Peyer's patch (tissue), 4 donors: ENCODE measurements at places on chromosomes 5 and 9.

DNA sequence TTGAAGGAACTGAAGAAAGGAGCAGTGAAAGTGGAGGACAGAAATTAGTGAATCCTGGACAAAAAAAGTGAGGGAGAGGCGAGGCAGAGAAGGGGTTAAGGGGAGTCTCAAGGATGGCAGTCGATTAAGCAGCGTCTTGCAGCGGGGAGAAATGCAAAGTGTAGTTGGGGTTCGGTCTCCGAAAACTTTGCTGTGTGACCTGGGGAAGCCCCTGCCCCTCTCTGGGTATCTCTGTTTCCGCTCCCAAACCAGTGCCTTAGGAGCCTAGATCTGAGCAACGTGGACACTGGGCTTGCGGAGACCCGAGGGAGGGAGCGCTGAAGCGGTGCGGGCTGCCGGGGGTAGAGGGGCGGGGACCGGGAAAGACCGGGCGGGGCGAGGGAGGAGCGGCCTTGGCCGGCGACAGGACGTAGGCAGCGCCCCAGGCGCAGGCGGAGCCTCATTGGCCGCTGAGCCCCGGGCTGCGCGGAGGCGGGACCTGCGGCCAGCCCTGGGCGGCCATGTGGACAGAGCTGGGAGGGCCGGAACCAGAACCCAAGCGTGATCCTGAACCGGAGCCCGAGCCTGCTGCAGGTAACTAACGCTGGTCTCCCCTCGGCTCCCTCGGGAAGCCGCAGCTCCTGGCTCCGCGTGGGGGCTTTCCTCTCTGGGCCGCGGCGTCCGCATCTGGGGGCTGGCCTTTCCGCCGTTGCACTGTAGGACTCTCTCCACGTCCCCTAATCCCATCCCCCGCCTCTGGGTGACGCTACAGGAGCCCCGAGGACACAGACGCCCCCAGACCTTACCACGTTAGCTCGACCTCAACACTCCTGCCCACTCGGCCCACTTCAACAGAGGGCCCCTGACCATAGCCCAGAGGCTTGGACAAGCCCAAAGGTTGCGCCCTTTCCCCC, at the start of gene ALDH1B1:
Gene ALDH1B1 (plus strand): TSS at position 468 of the 893 bp plus-strand sequence. CDS start 3,047 bp downstream, outside the sequence.
- DNase-seq: peak; percentile 93
- H3K4me3 ChIP-seq: peak within 1 kb of the TSS; percentile 70
- H3K4me1 ChIP-seq: no peaks in the 10 kb centered on the region
- peak within 1 kb of the TSS; percentile 74 for H3K27ac ChIP-seq

DNA sequence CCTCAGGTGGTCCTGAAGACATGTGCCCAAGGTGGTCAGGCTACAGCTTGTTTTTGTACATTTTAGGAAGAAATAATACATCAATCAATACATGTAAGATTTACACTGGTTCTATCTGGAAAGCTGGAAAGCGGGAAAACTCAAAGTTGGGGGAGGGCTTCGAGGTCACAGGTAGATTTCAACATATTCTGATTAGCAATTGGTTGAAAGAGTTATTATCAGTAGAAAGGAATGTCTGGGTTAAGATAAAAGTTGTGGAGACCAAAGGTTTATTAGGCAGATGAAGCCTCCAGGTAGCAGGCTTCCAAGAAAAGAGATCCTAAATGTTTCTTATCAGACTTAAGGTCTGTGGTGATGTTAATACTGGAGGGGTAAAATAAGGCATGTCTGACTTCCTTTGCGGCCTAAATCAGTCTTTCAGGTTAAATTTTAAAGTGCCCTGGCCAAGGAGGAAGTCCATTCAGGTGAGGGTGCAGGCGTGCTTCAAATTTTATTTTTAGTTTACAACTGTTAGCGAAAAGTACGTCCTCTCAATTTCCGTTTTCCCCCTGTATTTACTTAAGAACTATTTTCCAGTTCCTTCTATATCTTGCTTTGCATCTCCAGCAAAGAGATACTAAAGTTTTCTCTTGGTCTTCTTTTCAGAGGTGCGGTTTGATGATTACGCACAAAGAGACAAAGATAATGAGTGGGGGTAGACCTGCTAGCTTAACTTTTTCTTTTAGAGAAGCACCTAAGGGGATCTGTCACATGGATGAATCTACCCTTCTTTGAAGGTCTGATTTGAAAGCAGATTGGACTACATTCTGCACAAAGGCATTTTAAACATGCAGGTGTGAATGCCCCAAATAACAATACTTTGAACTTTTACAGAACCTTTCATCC, 578.6 kb downstream of the RAB3C start:
- H3K27me3 ChIP-seq: no peaks in the 10 kb centered on the region
- H3K4me1 ChIP-seq: no peaks in the 10 kb centered on the region
- DNase-seq: no peak
- no peak overlapping the region for H3K4me3 ChIP-seq

- no peak for DNase-seq
- no peaks in the 10 kb centered on the region for H3K27me3 ChIP-seq
- no peaks in the 10 kb centered on the region for H3K36me3 ChIP-seq
Observed at GRCh38 chr5:171569065-171569712, 149.7 kb downstream of the FGF18 start.

- no peaks in the 10 kb centered on the region for H3K27me3 ChIP-seq
- DNase-seq: no peak
- no peaks in the 10 kb centered on the region for H3K36me3 ChIP-seq
- H3K4me3 ChIP-seq: no peak overlapping the region
Observed at GRCh38 chr5:79423296-79423695, 90.6 kb downstream of the HOMER1 start.

- no peaks in the 10 kb centered on the region for H3K36me3 ChIP-seq
- no peak overlapping the region for H3K4me3 ChIP-seq
Observed at GRCh38 chr9:136292591-136293448, 11.1 kb downstream of the CCDC187 start.

DNA sequence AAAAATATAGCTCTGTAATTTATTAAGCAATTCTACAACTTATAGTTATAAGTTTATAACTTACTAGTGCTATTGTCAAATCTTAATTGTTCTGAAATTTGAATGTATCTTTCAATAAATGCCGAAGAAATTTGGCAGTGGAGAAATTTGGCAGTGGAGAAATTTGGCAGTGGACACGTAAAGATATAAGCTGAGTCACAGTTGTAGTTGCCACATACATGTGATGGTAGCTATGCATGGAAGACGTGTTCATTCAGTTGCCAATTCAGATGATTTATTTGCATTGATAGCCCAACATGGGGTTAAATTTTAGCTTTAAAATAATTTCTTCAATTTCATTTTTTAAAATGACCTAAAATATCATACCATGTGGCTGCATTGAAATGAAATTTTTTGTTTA, 127.8 kb upstream of the NR4A3 start:
- no peaks in the 10 kb centered on the region for H3K36me3 ChIP-seq
- no peaks in the 10 kb centered on the region for H3K4me1 ChIP-seq
- no peaks in the 10 kb centered on the region for H3K27me3 ChIP-seq
- H3K4me3 ChIP-seq: no peak overlapping the region
- no peak overlapping the region for H3K27ac ChIP-seq
- no peak for DNase-seq

- no peak overlapping the region for H3K27ac ChIP-seq
- H3K36me3 ChIP-seq: no peaks in the 10 kb centered on the region
- no peak overlapping the region for H3K4me3 ChIP-seq
Observed at GRCh38 chr9:87405677-87406542, 91.8 kb upstream of the DAPK1 start.

- no peaks in the 10 kb centered on the region for H3K27me3 ChIP-seq
- no peak overlapping the region for H3K4me3 ChIP-seq
- H3K4me1 ChIP-seq: no peaks in the 10 kb centered on the region
- no peaks in the 10 kb centered on the region for H3K36me3 ChIP-seq
Observed at GRCh38 chr9:17837965-17838364, 259.1 kb downstream of the SH3GL2 start.

GRCh38 chr5:142411656-142412425, 87.0 kb upstream of the SPRY4 start:
- no peaks in the 10 kb centered on the region for H3K27me3 ChIP-seq
- no peaks in the 10 kb centered on the region for H3K36me3 ChIP-seq
- no peak overlapping the region for H3K4me3 ChIP-seq
- no peaks in the 10 kb centered on the region for H3K4me1 ChIP-seq
- no peak overlapping the region for H3K27ac ChIP-seq

GRCh38 chr5:16871746-16872339, 64.2 kb downstream of the MYO10 start:
- no peaks in the 10 kb centered on the region for H3K27me3 ChIP-seq
- H3K36me3 ChIP-seq: no peaks in the 10 kb centered on the region
- H3K4me3 ChIP-seq: no peak overlapping the region
- DNase-seq: no peak
- H3K4me1 ChIP-seq: no peaks in the 10 kb centered on the region
- no peak overlapping the region for H3K27ac ChIP-seq

DNA sequence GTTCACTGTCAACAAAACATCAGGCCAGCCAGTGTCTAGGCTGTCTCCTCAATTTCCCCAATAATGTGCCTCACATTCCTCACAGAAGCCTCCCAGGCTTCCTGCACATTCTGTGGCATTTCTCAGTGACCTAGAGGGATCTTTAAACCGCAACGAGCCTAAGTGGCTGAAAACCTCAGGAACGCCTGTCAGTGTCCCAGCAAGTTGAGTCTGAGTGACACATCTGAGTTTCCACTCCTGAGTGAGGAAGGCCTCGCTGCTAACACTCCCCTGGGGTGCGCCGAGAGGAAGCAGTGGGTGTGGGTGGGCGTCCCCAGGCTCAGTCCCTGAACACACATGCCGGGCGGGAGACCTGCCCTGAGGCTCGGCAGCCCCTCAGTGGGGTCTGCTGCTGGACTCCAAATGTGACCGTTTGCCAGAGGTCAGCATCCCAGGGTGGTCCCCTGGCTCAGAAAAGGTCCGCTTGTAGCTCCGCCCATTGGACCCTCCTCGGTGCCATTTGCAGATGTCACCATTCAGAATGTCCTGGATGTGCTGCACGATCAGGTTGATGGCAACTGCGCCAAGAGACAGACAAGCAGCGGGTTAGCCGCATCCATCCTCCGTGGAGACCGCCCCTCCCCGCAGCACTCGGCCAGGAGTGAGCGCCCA, 6.3 kb downstream of the UCK1 start:
- H3K27me3 ChIP-seq: no peaks in the 10 kb centered on the region
- no peak overlapping the region for H3K27ac ChIP-seq
- H3K4me3 ChIP-seq: no peak overlapping the region
- DNase-seq: no peak

GRCh38 chr5:155416765-155417164, 403.2 kb downstream of the KIF4B start:
- H3K27me3 ChIP-seq: no peaks in the 10 kb centered on the region
- no peaks in the 10 kb centered on the region for H3K4me1 ChIP-seq
- H3K4me3 ChIP-seq: no peak overlapping the region
- no peaks in the 10 kb centered on the region for H3K36me3 ChIP-seq
- no peak for DNase-seq
- no peak overlapping the region for H3K27ac ChIP-seq
